ENCODE measurements at places on chromosomes 1 and 21.

- peak; percentile 81 for DNase-seq
Observed at GRCh38 chr1:226736908-226737818, 1.9 kb downstream of the ITPKB start.

DNA sequence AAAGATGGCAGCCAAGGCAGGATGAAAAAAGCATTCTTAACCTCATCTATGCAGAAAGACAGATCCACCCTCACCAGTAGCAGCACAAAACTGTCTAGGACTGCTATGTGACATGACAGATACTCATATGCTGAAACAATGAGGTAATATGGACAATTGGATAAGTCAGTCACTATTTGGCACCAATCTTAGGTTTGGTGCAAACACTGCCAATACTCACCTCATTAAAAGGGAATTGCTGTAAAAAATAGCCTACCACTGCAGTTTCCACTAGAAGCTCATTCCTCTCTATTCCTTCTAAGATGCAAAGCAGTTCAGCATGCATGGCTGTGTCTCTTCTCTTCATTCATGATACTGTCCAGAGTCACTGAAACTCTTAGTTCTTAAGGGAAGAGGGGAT is 91.7 kb downstream of the TBX15 start:
- no peak for DNase-seq

DNA sequence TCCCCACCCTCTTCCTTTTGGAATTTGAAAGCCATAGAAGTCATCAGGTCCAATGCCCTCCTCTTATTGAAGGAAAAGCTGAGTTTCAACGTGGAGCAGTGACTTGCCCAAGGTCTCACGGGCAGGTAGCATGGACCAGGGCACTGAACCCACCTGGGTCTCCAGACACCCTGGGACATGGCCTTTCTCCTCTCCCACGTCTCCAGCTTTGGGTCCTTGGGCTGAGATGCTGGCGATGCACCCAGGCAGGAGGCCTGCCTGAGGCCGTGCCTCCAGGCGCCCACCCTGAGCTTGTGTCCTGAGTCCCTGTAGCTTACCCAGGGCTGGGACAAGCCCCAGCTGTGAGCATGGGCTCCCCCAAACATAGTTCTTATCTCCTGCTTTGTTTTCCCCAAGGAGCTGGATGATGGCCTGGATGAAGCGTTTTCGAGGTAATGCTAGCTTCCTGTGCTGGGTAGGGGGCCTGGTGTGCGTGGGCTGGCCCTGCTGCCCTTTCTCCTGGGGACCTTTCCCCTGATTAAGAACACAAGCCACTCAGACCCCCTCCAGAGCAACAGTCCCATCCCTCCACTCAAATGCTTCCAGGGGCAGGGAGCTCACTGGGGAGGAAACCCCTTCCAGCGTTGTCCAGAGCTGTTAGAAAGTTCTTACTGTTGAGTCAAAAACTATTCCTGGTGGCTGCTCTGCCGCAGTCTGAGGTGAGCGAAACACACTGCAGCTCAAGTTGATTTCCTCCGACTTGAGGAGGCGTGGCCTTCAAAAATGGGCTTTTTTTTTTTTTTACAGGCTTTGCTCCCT is 21.6 kb downstream of the LDLRAP1 start:
- no peak for DNase-seq

DNA sequence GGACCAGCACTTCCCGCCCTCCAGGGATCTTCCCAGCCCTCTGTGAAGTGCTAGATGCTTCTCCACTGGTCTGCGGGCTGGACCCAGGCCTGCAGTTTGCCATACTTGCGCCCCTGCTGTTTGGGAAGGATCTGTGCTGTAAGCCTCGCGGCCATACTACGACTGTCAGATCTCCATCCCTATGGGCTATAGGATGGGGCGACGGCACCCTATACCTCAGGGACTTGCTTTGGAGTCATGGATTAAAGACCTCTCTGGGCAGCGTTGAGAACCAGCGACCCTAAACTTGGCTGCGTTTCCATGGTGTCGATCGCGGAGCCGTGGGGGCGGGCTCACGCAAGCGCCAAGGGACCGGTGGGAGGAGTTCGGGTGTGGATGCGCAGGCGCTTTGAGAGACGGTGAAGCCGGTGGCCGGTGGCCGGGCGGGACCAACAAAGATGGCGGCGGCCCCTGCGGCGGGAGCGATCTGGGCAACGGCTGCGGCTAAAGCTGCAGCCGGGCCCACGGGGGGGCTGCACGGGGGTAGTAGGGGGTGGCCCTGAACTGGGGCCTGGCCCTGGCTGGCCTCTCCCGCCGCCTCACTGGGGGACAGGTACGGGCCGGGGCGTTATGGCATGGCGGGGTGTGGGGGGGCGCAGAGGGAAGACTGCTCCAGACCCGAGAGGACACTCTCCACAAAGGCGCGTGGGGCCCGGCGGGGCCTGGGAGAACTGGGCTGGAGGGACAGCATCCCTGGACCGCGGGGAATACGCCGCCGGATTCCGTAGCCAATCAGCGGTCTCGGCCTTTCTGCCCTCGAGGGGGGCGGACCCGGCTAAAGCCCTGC is at the start of gene USP21:
Gene USP21 (plus strand): TSS at position 414 of the 826 bp plus-strand sequence. CDS start 1,141 bp downstream, outside the sequence.
- peak; percentile 97 for DNase-seq
